Right forelimb (tissue), 1 donor: ENCODE measurements at places on chromosomes 16 and 17.

DNA sequence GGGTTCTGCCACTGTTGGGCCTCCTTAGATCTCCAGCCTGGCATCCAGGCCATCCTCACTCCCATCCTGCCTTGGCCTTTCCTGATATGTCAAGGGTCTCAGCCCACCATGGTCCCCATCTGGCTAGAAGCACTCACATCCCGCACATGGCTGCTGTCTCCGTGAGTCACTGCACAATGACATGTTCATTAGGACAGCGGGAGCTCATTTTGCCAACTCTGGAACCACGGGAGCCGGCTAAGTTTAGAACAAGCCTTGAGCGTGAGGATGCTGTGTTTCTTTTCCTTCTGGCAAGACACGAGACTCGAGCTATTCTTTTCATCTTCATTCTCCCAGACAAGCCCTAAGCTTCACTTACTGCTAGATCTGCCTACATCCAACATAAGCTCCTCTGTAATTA lies 65.7 kb upstream of the KSR1 start:
- no peak for DNase-seq

DNA sequence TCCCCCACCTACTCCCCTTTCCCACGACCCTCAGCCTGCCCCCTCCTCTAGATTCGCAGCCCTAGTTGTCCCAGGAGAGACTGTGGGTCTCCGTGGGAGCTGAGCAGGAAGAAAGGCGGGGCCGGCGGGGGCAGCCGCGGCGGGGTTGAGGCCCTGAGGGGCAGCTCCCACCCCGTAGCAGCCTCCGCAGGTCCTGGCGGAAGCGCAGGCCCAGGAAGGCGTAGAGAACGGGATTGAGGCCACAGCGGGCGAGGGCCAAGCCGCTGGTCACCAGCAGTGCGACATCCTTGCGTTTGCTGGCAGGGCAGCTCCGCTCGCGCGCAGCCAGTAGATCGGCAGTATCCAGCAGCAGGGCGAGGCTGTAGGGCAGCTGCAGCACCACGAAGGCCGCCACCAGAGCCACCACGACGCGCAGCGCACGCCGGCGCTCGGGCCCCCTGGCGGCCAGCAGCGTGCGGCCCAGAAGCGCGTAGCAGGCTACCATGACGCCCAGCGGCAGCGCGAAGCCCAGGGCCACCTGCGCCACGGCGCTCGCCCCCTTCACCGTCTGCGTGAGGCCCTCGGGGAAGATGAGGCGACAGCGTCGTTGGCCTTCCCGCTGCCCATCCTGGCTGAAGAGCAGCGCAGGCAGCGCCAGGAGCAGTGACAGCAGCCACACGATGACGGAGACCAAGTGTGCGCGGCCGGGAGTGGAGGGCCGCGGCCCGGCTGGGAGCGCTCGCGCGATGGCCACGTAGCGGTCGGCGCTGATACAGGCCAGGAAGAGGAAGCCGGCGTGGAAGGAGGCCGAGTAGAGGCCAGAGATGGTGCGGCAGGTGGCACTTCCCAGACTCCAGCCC lies 1.9 kb downstream of the CCR10 start:
- DNase-seq = peak; percentile 88

DNA sequence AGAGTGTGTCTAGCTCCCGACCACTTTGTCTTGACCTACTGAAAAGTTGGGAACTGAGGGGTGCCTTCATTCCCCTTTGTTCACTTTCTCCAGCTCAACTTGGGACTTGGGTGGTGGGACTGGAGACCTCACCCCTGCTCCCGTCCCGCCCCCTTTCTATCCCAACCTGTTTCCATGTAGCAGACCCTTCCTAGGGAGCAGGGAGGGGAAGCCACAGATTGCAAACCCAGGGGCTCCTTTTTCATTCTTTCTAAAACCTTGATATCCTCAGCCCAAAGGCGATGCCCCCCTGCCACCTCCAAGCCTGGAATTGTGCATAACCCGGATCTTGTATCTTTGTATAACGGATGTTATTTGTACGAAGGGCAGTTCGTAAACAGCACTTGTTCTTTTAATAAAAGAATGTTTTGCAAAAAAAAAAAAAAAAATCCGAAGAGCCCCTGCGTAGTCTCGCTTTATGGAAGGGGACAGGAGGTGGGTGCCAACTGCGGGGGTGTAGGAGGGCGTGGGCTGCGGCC lies 714 bp upstream of the CISD3 start:
- DNase-seq = no peak

DNA sequence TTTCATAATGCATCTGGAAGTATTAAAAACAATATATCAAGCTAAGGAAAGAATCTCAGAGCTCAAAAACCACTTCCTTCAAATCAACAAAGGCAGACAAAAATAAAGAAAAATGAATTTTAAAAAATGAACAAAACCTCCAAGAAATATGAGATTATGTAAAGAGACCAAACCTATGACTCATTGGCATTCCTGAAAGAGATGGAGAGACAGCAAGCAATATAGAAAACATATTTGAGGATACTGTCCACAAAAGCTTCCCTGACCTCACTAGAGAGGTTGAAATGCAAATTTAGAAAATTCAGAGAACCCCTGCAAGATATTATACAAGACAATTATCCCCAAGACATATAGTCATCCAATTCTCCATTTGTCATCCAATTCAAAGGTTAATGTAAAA lies 311.3 kb upstream of the SOX9 start:
- no peak for DNase-seq

GRCh38 chr16:89357055-89357816 lies 133.1 kb downstream of the ANKRD11 start:
- peak; percentile 65 for DNase-seq

GRCh38 chr17:1953831-1954230 lies 71.3 kb downstream of the RTN4RL1 start:
- DNase-seq = no peak
